ENCODE measurements at places on chromosomes 1 and 21.

DNA sequence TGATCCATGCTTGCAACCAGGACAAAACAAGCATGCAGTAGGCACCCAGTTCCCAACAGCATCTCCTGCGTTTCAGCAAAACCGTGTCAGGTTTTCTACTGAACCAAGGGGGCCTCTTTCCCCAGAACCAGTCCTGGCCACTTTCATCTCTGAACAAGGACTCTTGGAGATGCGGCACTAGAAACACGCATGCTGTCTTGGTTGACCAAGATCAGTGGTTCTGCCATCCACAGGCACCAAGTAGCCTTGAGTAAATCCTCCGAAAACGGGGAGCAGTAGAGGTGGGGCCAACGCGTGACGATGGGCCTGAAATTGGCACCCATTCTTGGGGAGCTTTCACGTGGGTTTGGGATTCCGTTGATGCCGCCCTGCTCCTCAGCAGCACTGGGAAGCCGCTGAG is 62.5 kb upstream of the AJAP1 start:
- H3K4me1 ChIP-seq, result no peaks in the 10 kb centered on the region
- no peak overlapping the region for H3K27ac ChIP-seq
- no peak for DNase-seq
- no peak overlapping the region for H3K4me3 ChIP-seq

GRCh38 chr21:45973475-45974072 is 8.0 kb upstream of the COL6A1 start:
- peak overlapping the region; percentile 72 for H3K4me3 ChIP-seq
- H3K36me3 ChIP-seq, result no peaks in the 10 kb centered on the region
- peaks cover 38% of the 10 kb centered on the region for H3K4me1 ChIP-seq
- DNase-seq, result no peak

- H3K4me1 ChIP-seq, result peaks cover 18% of the 10 kb centered on the region
- H3K4me3 ChIP-seq, result no peak overlapping the region
- no peak overlapping the region for H3K27ac ChIP-seq
- no peaks in the 10 kb centered on the region for H3K27me3 ChIP-seq
- H3K36me3 ChIP-seq, result no peaks in the 10 kb centered on the region
Observed at GRCh38 chr1:231678011-231678432, 51.4 kb downstream of the DISC1 start.

GRCh38 chr1:204268101-204268500 is 54.3 kb upstream of the GOLT1A start:
- H3K36me3 ChIP-seq, result peaks cover 15% of the 10 kb centered on the region
- H3K4me1 ChIP-seq, result peaks cover 9% of the 10 kb centered on the region
- H3K4me3 ChIP-seq, result no peak overlapping the region
- H3K27me3 ChIP-seq, result no peaks in the 10 kb centered on the region
- no peak for DNase-seq
